Activated T-cell treated with anti-CD3 and anti-CD28 coated beads, Interleukin-2, amount 50 U/mL, for 72 hours (primary cell): ENCODE measurements at places on chromosomes 11 and 22.
A peak's percentile ranks its signal among the peaks of the same experiment; 100 is the strongest.

DNA sequence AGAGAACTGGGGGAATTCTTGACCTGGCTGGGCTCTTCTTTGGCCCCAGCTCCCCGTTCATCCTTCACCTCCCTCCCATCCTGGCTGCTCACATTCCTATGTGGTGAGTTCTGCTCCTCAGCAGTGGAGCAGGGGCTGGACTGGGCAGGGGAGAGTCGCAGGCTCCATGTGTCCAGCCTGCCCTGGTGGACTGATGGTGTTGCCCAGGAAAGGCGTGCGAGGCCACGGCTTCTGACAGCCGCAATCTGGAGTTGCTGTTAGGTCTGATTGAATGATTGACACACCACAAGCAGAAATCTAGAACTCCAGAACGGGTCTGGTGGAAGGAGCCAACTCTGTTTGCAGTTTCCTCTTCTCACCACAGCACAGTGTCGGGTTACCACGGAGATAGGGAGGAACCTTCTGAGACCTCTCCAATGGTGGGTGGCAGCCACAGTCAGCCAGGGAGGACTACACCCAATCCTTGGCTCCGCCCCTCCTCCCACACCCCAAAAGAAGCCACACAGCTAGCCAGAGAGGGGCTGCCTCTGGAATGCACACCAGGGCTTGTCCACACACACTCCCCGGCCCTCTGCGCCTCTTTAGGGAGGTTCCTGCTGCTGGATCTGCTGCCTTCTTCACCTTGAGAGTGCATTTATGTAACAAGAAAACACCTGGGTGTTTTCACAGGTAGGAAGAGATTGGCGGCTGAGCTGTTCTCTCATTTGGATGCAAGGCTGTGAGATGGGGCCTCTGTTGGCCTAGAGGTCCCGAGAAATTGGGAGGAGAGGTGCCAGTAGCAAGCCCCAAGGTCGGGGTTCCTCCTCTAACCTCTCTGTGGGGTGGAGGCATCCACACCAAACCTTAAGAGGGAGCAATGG lies 56.4 kb upstream of the CD44 start:
- H3K4me1 ChIP-seq: peaks cover 94% of the 10 kb centered on the region
- no peaks in the 10 kb centered on the region for H3K36me3 ChIP-seq
- peak overlapping the region; percentile 30 for H3K27ac ChIP-seq
- H3K4me3 ChIP-seq: peak overlapping the region; percentile 68
- H3K27me3 ChIP-seq: no peaks in the 10 kb centered on the region

GRCh38 chr22:39498368-39498767 lies 3.7 kb upstream of the MIEF1 start:
- DNase-seq: no peak
- no peak overlapping the region for H3K27ac ChIP-seq
- H3K4me1 ChIP-seq: peaks cover 30% of the 10 kb centered on the region
- peaks cover 1% of the 10 kb centered on the region for H3K36me3 ChIP-seq
- H3K4me3 ChIP-seq: no peak overlapping the region
- H3K27me3 ChIP-seq: no peaks in the 10 kb centered on the region

DNA sequence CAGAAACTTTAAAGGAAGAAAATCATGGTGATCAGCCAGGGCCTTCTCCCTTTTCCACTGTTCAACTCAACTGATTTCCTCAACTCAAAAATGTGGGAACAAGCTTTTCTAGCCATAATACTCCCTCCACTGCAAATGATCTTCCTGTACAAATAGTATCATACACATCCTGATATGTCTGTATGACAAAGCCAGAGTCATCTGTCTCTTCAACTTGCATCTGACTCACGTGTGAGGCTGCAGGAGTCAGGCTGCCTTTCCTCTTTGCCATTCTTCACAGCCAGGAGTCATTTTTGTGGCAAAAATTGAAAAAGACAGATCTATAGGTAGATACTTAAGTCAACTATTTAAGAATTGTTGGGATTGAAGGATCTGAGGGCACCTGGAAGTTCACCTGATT lies 13.3 kb downstream of the PATZ1 start:
- H3K4me3 ChIP-seq: no peak overlapping the region
- DNase-seq: no peak
- no peaks in the 10 kb centered on the region for H3K27me3 ChIP-seq
- peaks cover 8% of the 10 kb centered on the region for H3K36me3 ChIP-seq
- peak overlapping the region; percentile 10 for H3K27ac ChIP-seq

- peaks cover 6% of the 10 kb centered on the region for H3K4me1 ChIP-seq
- H3K4me3 ChIP-seq: no peak overlapping the region
- no peak overlapping the region for H3K27ac ChIP-seq
- no peak for DNase-seq
Measured at GRCh38 chr11:68780829-68781228, 29.5 kb upstream of the TESMIN start.

DNA sequence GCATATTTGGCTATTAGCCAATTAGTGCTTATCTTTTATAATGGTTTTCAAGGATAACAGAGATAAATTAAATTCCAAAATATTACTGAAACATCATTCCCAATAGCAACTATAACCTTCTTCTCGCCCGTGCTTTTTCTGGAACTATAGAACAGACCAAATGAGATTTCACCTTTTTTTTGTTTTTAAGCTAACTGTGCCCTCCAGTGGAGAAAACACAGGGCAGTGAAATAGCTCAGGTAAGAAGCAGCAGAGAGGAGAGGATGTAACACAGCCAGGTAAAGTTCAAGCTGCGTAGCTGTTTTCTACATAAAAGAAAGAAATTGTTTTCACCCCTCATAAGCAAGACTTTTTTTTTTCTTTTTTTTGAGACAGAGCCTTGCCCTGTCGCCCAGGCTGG lies 28.2 kb downstream of the HSD17B12 start:
- H3K4me3 ChIP-seq: no peak overlapping the region
- H3K27me3 ChIP-seq: no peaks in the 10 kb centered on the region
- peaks cover 5% of the 10 kb centered on the region for H3K36me3 ChIP-seq
- H3K27ac ChIP-seq: no peak overlapping the region
- H3K4me1 ChIP-seq: no peaks in the 10 kb centered on the region
